ENCODE measurements at places on chromosomes 12 and 14.

DNA sequence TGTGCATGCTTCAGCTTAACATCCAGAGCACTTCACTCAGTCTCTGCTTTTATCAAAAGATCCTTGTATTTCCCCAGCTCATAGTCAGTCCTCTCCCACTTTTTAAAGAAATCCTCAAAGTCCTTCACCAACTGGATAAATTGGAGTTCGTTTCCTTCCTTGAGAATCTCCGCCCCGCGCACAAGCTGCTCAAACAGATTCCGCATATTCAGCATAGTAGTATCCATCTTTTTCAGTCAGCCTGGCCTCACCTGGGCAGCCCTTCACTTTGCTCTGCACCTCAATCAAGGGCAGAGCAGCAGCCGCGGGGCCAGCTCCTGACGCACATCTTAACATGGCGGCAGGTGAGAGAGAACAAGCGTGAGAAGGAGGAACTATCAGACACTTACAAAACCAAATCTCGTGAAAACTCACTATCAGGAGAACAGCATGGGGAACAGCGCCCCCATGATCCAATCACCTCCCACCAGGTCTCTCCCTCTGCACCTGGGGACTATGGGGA, 14.3 kb upstream of the DBX2 start:
- no peak for DNase-seq

- DNase-seq = no peak
These were observed 11.1 kb upstream of the MARK3 start for GRCh38 chr14:103374121-103374520.

DNA sequence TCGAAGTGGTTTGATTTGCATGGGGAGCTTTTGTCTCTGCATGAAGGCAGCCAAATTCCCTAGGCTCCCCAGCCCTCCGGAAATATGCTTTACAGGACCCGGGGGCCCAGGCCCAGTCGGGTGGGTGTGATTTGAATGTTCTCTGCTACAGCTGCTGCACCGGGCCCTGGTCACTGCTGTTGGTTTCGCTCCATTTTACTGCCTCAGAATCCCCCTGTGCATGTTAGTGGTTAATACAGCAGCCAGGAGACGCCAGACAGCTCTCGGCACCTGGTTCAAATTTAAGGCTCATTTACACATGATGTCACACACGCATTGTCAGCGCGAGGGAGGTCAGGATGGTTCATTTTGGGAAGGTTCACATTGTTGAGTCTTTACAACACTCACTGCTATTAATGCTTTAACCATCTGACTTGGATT, 99.6 kb downstream of the SLC38A6 start:
- no peak for DNase-seq

GRCh38 chr14:31068235-31068634, 42.1 kb upstream of the STRN3 start:
- no peak for DNase-seq

DNA sequence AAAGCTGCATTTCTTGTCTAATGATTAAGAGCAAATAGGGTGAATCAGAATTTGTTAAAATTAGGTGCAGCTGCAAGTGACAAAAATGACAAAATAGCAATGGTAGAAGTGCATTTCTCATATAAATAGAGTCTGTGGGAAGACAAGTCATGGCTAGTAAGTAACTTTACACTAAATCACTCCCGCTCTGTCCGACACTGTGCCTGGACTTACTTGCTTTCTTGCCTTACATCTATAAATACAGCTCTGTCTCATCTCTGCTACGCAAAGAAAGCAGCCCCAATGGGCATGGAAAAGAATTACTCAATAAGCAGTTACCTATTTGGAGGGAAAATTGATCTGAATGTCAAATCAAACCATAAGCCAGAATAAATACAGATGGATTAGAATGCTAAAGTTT, 245.4 kb upstream of the KRR1 start:
- DNase-seq = no peak

DNA sequence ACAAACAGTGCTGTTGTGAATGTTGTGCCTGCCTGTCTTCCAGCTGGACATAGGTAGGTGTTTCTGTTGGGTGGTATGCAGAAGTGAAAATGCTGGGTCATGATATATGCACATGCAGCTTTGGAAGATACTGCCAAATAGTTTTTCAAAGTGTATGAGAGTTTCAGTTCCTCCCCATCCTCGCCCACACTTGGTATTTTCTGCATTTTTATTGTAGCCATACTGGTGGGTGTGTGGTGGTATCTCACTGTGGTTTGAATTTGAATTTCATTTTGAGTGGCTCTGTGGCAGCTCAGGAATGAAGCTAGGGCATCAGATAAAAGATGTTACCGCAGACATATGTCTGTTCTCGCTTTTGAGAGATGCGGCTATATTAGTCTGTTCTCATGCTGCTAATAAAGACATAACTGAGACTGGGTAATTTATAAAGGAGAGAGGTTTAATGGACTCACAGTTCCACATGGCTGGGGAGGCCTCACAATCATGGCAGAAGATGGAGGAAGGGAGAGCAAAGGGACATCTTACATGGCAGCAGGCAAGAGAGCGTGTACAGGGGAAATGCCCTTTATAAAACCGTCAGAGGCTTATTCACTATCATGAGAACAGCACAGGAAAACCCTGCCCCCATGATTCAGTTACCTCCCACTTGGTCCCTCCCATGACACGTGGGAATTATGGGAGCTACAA, 183.1 kb downstream of the CAND1 start:
- DNase-seq = no peak

GRCh38 chr12:26576266-26576665, 256.7 kb downstream of the ITPR2 start:
- no peak for DNase-seq

DNA sequence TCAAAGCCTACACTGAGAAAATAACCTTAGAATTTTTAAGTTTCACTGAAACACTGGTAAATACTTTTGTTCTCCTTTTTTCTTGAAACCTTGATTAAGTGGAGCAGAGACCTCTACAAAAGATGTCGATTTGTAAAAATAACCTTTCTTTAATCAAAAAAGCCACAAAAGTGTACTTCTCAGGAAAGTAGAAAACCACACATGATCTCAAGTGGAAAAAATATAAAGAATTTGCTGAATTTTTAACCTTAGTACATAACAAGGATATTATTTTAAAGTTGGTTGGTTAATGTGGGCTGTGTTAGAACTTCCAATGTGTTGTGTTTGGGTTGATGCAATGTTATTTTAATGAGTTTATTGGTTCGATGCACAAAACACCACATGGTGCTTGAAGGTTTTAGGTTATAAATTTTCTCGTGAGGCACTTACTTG, 8.6 kb downstream of the LGR5 start:
- DNase-seq = no peak

DNA sequence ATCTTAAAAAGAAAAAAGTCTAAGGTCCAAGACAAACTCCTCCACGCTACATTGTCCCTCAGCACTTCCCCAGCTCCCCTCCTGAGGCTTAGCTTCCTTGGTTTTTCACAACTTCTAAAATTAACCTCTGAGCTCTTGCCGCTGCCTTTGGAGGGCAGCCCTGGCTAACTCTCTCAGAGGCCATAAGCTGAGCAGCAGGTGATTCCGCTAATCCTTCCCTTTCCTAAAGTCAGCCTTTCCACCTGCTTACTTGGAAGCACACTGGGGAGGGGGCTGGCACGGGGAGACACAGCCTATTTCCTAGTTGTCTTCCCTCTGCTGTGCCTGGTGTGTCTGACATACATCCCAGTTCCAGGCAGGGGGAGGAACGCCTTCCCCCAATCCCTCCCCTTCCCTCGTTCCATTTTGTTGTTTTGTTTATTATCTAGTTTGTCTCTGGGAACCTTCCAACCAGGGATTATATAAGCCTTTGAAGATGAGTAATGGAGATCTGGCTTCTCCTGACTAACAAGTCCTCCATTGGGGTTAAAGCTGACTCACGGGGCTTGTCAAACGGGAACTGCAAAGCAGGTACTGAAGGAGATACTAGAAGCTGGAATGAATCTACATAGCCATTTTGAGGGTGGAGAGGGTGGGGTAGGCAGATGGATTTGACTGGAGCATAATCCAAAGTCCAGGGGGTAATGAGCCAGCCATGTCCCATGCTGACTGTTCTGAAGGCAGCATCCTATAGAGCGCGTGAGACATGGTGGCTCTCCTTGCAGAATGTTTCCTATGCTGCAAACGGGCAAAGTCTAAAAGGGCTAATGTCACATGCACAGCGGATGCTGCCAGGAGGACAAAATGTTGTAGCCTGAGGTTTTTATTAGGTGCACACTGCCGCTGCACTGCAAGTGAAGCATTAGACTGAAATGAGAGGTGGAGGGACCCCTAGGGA, 230.8 kb downstream of the FOXN3 start:
- no peak for DNase-seq

- no peak for DNase-seq
These were observed 336.1 kb downstream of the BCL11B start for GRCh38 chr14:98935921-98936320.

GRCh38 chr14:93262446-93262845, 55.4 kb downstream of the UBR7 start:
- no peak for DNase-seq

DNA sequence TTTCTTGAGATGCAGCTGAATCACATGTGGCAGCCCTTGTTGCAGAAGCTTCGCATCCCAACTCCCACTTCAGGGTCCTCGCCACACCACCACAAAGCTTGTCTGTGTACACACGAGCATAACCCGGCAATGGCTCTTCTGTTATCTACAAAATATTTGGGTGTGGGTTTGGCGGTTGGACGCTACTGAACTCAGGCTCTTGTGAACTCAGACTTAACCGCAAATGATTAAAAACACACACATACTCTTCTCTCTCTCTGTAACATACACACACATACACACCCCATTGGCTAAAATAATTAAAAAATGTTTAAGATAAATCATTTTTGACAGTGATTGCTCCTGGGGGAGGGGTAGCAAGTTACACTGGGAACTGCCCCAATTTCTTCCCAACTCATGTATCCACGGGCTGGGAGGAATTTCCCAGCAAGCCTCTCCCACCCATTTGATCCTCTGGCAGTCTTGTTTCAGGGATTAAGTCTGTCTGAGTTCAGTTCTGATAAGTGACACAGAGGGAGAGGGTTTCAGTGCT, 63.7 kb upstream of the MANSC4 start:
- DNase-seq = no peak

GRCh38 chr12:128827724-128828123, 4.0 kb upstream of the SLC15A4 start:
- no peak for DNase-seq

DNA sequence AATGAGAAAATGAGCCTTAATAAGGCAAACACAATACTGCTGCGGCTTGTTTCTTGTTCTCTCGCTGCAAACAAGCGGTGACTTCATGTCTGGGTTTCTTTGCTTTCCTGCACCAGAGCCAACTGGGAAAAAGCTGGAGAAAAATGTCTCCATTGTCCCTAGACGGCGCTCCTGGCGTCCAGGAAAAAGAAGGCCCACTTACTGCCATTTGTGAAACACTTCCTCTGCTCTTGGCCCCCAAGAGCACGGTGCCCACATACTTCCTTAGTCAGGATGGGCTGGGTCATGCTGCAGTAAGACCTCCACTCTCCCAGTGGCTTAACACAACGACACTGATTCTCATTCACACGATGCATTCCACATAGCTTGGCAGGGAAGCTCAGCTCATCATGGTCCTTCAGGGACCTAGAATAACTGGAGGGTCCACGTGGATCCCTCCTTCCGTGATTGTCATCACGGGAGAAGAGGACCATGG, 86.0 kb upstream of the BCL11B start:
- no peak for DNase-seq

DNA sequence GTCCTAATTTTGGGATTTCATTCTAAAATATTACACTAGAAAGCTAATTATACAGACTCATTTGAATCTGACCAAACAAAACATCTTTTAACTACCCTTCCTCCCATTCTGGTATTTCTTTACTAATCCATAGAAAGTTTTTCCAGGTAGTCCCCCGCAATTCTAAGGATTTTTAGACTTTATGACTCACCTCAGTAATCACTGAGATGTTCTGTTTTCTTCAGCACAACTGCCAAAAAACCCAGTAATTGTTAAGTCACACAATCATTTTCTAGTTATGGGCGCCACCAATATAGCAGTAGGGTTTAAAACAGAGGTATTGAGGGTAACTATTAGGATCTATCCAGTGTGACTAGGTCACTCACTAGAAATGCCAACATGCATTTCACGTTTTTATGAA, 1.6 kb upstream of the ARID4A start:
- no peak for DNase-seq

DNA sequence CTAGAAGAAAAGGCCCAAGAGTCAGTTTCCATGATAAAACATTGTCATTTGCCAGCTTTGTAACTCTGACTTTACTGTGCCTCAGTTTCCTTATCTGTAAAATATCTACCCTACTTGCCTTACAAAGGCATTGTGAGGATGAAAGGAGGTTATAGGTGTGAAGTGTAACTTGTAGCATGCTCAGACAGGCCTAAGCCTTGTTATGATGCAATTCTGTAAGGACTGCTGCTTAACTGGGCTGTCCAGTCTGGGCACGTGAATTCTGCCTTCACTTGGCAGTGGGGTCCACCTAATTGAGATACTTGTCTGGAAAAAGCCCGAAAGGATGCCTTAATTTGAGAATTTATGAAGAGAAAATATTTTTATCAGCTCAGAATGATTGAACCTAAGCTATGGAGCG, 114.5 kb upstream of the DYRK2 start:
- no peak for DNase-seq

GRCh38 chr14:31785574-31785973, 224.4 kb downstream of the NUBPL start:
- DNase-seq = no peak

DNA sequence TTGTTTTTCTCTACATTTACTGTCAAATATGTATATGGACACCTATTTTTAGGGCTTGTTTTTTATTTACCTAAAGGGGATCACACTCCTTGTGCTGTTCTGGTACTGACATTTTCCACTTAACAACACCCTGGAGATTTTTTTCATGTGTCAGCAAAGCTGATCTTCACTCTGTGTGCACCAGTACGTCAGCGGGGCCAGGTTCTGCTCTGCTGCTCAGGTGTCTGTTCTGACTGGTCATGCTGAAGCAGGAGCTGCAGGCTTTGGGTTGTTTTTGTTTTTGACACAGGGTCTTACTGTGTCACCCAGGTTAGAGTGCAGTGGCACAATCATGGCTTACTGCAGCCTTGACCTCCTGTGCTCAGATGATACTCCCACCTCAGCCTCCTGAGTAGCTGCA, 81.9 kb upstream of the CCND2 start:
- DNase-seq = no peak

DNA sequence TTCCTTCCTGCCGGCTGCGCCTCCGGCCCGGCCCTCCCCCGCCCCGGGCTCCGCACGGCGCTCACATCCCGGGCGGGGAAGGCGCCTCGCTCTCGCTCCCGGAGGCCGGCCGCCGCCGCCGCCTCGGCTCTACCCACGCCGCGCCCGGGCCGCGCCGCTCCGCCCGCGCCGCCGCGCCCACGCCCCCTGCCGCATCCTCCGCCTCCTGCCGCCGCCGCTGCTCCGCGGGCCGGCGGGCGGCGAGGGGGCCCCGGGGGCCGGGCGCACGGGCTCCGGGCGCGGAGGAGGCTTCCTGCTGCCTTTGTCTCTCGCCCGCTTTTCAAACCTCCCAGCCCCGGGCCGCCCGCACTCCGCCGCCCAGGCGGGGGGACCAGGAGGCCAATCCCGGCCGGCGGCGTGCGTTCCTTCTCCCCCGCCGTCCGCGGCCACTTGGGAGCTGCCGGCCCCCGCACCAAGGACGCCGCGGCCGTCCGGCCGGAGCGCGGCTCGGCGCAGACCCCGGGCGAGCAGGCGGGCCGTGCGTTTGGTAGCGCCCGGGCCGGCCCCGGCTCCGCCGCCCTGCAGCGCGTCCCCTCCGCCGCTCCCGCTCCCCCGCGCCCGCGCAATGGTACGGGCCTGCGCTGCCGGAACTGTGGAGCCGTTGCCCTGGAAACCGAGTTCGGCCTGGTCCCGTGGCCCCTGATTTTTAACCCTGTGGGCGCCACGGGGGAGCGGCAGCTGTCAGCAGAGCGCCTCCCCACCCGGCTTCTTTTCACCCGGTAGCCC, at the start of gene FBXL14:
FBXL14 (minus strand) TSS at position 321 of the 765 bp plus-strand sequence. CDS start 515 bp downstream, outside the sequence.
- DNase-seq = peak; percentile 74
